ENCODE measurements at places on chromosomes 16 and 17. TPM values are rescaled to one million over a fixed set of nuclear protein-coding genes. Genes with fewer than 3 reads are reported as not detected.
A peak's percentile ranks its signal among the peaks of the same experiment; 100 is the strongest.

DNA sequence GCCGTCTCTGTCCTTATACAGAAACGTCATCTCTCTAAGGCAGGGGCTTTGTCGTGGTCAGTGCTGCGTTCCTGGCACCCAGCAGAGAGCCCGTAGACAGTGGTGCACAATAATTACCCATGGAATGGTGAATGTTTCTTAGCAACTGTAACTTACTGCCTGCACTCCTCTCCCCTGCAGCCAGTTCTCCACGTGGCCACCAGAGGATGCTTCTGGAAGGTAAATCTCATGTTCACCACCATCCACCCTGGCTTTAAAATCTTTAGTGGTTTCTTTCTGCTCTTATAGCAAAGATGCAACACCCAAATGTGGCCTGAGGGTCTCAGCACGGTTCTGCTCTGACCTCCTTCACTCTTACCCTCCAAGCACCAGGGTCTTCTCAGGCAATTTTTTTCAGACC is 150.8 kb downstream of the GRIN2A start:
- no peak for DNase-seq

DNA sequence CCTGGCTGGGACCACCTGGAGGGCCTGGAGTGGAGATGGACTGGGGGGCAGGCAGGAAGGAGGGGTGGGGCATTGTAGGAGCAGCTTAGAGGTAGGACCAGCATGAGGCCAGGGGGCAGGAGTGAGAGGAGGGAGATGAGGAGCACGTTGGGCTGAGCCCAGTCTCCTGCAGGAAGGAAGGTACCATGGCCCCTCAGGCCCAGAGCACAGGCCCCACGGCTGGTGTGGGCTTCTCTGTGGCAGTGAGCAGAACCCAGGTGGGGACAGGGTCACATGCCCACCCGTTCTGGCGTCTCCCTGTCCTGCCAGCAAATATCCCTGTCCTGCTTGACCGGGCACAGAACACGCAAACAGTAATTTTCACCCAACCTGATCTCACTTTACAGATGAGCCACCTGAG is 141.8 kb downstream of the ENGASE start:
- no peak for DNase-seq

- no peak for DNase-seq
Measured at GRCh38 chr17:50218771-50219315, 17.4 kb upstream of the COL1A1 start.

DNA sequence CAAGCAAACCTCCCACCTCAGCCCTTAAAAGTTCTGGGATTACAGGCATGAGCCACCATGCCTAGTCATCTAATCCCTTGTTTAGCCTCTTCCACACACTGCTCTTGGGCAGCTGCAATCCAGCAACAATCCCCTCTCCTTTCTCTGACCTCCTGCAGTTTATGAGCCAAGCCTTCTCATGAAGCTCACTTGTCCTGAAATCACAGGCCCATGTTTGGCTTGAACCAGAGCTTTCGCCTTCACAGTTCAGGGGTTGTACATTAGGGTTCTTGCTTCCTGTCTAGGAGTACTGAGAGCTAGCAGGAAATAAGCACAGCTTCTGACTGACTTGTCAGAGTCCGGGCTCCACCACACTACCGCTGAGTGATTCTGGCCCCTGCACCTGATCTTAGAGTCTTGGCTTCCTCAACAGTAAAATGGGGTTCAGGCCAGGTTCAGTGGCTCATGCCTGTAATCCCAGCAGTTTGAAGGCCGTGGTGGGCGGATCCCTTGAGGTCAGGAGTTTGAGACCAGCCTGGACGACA is 16.3 kb downstream of the ERAL1 start:
- peak; percentile 21 for DNase-seq

- no peak for DNase-seq
Measured at GRCh38 chr16:71352963-71353460, 5.5 kb upstream of the CALB2 start.

- DNase-seq = no peak
Measured at GRCh38 chr17:41695954-41696757, 7.5 kb downstream of the EIF1 start.

- no peak for DNase-seq
Measured at GRCh38 chr16:28297784-28298510, 5.6 kb downstream of the SBK1 start.

DNA sequence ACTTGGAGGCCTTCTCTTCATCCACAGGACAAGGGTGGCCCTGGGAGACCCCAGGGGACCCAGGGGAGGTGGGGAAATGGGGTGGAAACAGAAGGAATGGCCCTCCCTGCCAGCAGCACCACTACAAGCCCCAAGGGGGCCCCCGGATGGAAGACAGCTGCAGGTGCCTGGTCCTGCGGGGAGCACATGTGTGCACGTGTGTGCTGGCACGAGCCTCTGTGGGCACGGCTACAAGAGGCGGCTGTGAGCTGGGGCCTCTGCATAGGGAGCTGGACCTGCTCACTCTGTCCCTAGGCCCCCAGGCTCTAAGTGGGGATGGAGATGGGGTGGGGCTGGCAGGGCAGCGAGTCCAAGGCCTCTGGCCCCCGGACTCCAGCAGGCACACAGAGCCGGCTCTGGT is 13.2 kb upstream of the AATK start:
- peak; percentile 38 for DNase-seq

- DNase-seq = peak; percentile 21
Measured at GRCh38 chr17:63881935-63882601, at the start of gene GH2. TSS of gene GH2 (minus strand) at chr17:63881944. CDS start at chr17:63881801, 143 bp downstream.

DNA sequence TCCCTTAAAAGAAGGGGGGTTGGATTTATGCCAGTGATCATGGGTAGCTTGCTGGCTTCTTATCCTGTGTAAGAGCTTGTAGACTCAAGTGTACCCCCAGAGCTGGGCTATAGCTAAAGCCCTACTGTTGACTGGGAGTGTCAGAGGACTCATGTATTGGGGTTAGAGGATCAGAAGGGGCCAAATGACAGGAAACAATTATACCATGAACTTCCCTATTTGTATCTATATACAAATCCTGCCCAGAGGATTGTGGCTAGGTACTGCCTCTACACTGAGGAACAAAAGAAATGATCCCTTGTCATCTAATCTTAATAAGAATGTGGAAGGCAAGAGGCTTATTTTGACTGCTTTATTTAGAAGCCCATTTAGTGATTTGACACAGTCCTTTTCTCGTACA is 14.3 kb downstream of the ZP2 start:
- DNase-seq = no peak

- DNase-seq = no peak
Measured at GRCh38 chr17:37741341-37742115, 3.3 kb downstream of the HNF1B start.

- DNase-seq = no peak
Measured at GRCh38 chr17:79783891-79784290, 5.9 kb downstream of the CBX2 start.

DNA sequence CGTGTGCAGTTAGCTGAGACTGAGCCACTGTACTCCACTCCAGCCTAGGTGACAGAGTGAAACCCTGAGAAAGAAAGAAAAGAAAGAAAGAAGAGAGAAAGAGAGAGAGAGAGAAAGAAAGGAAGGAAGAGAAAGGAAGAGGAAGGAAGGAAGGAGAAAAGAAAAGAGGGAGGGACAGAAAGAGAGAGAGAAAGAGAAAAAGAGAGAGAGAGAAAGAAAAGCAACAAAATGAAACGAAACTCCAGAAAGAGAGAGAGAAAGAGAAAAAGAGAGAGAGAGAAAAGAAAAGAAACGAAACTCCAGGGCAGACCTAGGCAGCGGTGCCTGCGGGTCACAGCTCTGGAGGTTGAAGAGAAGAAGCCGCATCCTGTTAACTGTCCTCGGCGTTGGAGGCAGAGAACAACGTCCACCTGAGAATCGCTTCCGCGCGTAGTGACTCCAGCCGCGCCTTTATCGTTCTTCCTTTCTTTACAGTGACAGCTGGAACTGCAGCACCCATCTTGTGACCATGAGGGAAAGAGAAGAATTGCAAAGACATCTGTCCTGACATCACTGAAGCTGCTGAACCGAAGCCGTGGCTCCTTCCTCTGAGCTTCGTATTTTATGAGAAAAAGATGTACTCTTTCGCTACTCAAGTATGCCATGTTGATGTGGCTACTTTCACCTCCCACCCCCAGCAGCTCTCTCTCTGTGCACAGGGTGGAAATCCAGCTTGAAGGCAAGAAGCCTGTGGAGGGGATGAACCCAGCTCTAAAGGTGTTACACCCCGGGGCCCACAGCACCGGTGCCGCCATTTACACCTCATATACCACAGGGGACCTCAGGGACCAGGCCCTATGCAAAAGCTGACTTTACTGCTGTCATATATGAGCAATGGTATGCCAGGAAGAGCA is 56.9 kb upstream of the DOC2B start:
- no peak for DNase-seq

- no peak for DNase-seq
Measured at GRCh38 chr16:80610481-80611156, 69.8 kb downstream of the DYNLRB2 start.

DNA sequence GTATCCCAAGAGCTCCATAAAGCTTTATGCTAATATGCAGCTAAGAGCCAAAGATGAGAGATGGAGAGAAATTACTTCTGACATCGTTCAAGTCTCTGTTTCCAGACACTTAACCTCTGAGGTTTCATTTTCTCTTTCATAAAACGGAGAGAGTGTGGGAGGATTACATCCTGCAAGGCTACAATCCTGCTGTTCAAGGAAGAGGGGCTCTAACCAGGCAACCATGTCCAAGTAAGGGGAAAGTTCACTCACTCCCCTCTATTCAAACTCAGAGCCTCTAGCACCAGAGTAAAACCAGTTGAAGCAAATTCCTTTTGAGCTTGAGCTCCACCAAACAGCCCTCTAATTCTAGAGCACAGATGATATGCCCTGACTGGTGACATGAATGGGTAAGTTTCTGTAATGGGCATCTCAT is 397.4 kb downstream of the NPIPA8 start:
- DNase-seq = no peak

DNA sequence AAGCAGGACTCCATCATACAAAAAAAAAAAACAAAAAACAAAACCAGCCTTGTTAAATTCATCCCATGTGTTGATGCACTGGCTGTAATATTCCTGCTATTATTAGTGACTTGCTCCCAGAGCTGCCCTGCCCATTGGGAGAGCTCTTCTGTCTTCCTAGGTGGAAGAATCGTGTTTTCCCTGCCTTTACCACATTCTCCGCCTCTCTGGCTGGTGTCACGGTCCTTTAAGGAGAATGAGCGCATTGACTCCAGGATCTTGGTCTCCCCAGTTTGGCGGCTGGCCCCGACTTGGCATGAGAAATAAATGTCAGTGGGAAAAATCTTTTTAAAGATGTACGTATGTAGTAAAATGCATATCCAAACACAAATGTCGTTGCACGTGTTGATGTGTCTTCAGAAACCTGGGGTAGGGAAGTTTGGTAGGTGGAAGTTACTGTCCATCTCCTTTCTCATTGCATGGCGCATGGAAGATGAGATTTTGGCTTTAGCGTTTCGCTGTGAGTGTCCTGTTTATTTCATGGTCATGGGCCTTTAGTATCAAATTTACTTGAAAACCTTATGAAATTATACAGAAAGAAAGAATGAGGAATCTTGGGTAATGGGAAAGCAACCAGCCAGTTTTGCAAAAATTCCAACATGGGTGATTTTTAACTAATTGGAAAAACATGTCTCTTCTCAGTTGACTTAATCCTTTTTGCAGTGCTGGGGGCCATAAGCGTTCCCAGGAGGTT is 15.5 kb downstream of the RMI2 start:
- DNase-seq = no peak

DNA sequence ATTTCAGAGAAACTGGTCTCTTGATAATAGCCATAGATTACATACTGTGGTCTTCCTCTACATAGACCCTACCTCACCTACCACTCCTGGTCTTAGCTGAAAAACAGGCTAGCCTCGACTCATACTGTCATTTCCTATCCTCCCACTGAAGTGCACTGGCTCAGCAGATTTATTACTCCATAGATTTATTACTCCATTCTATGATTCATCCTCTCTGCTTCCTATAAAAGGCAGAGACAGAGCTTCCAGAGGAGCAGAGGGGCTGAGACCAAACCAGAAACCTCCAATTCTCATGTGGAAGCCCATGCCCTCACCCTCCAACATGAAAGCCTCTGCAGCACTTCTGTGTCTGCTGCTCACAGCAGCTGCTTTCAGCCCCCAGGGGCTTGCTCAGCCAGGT is at the start of gene CCL7:
Gene CCL7 (plus strand): TSS at position 253 of the 400 bp plus-strand sequence. CDS start 70 bp downstream, at position 323.
- no peak for DNase-seq

DNA sequence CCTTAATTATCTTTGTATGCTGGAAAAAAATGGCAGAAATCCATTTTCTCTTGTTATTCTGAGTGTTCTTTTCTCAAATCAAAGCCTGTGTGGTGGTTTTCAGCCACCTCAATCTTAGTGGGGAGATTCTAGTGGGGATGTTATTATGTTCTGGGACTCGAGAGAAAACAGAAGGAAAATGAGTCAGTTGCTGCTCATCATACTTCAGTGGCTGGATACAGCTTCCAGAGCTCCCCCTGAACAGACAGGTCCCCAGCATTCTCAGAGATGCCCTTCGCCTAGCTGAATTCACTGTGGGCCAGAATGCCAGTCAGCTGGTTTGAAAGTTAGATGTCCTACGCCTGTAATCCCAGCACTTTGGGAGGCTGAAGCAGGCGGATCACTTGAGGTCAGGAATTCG is 8.5 kb downstream of the ST6GALNAC1 start:
- DNase-seq = no peak

- DNase-seq = peak; percentile 16
Measured at GRCh38 chr16:24610416-24610755, 71.0 kb downstream of the RBBP6 start.

- no peak for DNase-seq
Measured at GRCh38 chr17:2800367-2800766, 4.1 kb downstream of the RAP1GAP2 start.

DNA sequence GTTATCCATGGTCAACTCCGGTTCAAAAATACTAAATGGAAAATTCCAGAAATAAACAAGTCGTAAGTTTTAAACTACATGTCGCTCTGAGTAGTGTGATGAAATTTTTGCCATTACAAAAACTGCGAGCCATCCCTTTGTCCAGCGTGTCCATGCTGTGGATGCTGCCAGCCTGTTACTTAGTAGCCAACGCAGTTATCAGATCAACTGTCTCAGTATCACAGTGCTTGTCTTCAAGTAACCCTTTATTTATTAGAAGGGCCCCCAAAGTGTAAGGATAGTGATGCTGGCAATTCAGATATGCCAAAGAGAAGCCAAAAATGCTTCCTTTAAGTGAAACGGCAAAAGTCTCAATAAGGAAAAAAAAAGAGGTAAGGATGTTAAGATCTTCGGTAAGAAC is 23.9 kb downstream of the SNN start:
- no peak for DNase-seq

- DNase-seq = no peak
Measured at GRCh38 chr17:72342627-72343527, 222.1 kb downstream of the SOX9 start.

- DNase-seq = no peak
Measured at GRCh38 chr16:20099375-20099774, 25.7 kb upstream of the GPR139 start.

- DNase-seq = no peak
Measured at GRCh38 chr17:33990943-33991706, 264.0 kb upstream of the CCL2 start.

The KCNJ18 gene
- polyA plus RNA-seq = not detected

The AOC2 gene
- 1.2 TPM for polyA plus RNA-seq

The SLC12A3 gene
- 0.21 TPM for polyA plus RNA-seq

The PGP gene
- polyA plus RNA-seq = 11.7 TPM
